HEK293T (cell line): ENCODE measurements at places on chromosomes 2 and 18.
A peak's percentile ranks its signal among the peaks of the same experiment; 100 is the strongest.

DNA sequence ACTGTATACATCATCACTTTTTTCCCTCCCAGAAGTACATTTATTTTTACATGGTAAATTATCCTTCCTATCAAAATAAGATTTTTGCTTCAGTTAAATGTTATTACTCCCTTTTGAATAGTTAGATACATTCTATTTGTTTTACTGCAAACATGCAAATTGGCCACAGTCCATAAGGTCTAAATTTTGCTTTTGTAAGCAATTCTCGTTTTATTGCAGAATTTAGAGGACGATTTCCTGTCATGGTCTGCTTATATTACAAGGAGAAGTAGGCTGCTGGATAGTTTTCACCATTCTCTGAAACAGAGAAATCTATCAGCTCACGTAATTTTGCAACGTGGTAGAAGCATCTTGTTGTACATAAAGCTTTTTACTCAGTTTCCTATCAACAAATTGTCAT, 1632.5 kb downstream of the LRP1B start:
- no peak for DNase-seq

- DNase-seq = no peak
Observed at GRCh38 chr2:145058457-145058856, 538.5 kb upstream of the ZEB2 start.

DNA sequence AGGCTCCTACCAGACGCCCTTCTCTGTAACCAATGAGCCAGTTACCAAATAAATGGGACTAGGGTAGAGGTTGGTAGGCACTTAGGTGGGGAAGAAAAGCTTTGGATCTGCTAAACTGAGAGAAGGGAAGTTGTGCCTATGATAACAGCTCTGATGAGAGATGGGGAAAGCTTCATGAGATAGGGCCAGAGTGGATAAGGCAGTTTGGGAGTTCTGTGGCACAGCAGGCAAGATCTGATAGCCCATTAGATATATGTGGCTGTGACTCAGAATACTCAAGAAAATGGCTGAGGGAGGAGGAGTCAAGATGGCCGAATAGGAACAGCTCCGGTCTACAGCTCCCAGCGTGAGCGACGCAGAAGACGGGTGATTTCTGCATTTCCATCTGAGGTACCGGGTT, 99.8 kb downstream of the PDE11A start:
- DNase-seq = no peak

GRCh38 chr2:228374741-228375140, 193.3 kb upstream of the SPHKAP start:
- no peak for DNase-seq

DNA sequence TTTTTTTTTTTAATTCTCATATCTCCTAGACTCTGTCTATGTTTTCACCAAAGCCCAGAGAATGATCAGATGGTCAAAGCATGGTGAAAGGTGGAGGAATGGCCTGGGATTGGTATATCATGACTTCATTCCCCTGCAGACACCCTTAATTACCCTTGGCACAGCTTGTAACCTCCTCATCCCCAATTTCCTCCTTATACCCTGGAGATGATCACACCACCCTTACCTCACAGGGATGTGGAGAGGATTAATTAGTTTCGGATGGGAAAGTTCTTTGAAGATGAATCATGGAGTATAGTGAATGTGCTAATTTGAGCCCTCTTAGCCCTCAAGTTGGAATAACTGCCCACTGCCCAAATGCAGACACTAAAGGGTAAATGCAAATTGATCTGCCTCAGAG, 138.0 kb upstream of the LYPD6 start:
- no peak for DNase-seq

DNA sequence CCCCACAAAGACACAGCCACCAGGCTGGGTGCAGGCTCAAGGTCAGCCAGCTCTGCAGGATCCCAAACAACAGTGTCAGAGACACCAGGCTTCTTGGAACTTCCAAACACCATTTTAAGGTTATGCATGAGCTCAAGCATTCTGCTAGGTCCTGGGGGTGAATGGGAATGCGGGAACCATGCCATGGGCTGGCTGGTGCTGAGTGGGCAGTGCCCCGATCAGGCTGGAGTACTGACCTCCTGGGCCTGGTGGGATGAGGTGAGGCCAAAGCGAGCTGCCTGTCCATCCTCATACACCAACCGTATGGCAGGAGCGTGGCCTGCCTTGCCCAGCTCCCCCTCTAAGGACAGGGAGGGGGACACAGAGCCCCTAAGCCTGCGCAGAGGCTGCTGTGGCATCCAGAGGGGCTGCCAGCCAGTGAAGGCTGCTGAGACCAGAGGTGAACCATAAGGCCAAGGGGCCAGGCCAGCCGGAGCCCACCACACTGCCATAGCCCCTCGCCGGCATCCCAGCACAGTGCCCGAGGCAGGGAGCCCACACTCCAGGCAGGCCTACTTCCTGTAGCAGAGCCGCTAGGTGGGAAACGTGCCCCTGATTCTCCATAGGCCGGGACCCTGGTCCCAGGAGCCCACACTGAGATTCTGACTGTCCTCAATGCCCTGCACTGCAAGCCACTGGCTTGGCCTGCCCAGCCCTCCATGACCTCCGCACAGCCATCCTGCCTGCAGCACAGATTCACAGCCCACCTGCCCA, 135.0 kb downstream of the HDAC4 start:
- DNase-seq = no peak

- DNase-seq = no peak
Observed at GRCh38 chr2:121377646-121378045, 92.6 kb upstream of the TFCP2L1 start.

GRCh38 chr18:29496152-29496680, 1319.3 kb upstream of the CDH2 start:
- no peak for DNase-seq

- DNase-seq = no peak
Observed at GRCh38 chr2:69387770-69388481, 899 bp upstream of the GFPT1 start.

DNA sequence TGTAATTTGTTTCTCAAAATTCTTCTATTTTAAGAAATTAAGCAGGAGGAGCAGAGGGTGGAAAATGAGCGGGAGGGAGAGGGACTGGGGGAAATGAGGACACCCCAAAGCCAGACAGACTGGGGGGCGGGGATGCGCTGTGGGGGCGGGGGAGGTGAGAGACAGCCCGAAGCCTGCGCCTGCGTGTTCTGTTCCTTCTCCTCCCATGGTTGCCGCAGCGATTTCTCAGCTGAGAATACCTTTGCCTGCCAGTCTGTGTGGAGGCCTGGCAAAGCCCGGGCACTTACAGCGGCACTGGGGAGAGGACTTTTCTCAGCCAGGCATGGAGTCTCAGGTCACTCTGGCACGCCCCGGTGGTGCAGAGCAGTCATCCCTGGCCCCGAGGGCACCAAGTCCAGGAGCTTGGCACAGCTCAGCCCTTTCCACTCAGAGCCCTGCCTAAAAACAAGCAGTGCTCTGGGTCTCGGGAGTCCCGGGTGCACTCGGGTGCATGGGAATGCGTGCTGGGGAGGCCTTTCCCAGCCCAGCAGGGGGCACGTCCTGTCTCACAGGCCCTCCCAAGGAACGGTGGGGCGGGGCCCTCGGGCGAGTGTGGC, 289.3 kb upstream of the HS6ST1 start:
- DNase-seq = no peak

- DNase-seq = no peak
Observed at GRCh38 chr18:35577045-35577848, 4.3 kb upstream of the GALNT1 start.

DNA sequence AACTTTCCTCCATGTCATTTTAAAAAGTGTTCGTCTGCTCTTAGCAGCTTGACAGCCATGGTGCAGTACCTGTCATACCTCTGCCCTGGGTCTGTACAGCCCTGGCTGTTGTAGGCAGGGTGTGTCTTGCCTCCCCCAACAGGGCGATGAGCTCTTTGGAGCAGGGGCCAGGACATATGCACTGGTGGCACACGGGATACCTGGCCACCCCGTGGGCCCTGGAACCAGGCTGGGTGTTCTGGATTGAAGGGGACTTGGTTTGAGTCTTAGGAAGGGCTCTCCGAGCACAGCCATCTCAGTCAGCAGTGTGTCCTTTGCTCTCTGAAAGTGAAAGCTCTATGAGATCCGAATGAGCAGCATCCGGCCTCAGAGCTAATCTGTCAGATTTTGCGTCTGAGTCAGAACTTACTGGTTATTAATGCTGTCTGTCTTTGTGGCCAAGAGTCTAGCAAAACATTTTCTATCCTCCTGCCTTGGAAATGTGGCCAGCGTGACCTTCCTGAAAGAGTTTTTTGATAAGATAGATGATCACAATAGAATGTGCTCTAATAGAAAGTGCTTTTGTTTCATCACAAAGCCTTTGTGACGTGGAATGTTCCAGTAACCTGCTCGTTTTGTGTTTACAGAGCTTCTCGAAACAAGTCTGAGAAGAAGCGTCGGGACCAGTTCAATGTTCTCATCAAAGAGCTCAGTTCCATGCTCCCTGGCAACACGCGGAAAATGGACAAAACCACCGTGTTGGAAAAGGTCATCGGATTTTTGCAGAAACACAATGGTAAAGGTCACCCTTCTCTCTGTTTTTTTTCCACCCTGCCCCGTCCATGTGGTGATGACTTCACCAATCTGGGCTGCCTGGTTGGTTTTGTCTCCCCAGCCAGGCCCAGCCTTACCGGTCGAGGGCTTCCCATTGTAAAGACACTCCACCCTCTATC, 77.3 kb upstream of the RPL31 start:
- no peak for DNase-seq

DNA sequence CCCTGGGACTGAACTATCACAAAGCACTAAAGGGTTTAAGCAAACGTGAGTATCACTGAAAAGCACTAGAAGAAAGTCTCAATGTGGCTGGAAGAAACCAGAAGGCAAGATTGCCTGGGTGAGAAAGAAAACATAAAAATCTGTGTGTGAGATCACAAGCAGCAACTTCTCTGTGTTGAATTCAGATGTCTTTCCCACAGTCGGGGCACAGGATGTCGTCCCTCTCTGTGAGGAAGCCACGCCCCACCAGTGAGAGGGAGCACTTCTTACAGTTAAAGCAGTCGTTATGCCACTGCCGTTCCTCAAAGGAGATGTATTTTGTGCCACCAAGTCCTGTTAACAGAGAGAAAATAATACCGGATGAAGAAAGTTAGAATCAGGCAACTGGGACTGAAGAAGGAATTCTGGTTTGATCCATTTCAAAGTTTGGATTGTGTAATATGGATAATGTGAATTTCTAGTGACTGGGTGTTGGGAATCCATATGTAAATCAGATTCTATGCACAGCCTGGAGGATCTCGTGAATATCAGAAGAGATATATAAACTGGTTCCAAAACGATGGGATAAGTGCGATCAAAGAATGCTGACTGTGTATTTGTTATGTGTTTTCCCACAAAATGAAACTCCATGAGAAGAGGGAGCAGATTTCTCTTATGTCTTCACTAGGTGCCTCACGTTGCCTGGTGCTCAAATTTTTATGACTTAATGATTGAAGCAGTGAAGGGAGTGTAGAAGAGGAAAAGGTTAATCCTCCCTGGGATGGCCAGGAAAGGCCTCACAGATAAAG, 24.0 kb downstream of the C2orf49 start:
- no peak for DNase-seq

- DNase-seq = no peak
Observed at GRCh38 chr2:181958726-181959125, 26.9 kb upstream of the PPP1R1C start.

GRCh38 chr18:33749834-33750233, 171.8 kb downstream of the ASXL3 start:
- no peak for DNase-seq

DNA sequence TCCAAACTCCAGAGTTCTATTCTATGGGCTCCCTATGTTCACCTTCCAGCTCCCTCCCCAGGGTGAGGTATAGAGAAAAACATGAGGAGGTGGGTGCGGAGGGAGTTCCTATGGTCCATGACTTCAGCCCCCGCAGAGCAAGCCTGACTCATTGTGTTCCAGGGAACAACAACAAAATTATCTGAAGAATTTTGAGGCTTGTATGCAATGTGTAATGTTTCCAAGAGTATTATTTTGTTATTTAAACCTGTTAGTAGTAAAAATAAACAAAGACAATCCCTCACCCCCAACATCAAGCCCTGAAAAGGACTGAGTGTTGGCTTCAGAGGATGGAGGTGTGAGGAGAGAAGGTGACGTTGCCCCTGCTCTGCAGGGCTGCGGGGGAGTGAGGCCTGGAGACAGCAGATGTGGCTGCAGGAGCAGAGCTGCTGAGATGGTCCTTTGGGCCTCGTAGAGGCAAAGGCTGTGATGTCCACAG, 29.0 kb downstream of the LAMA3 start:
- no peak for DNase-seq

DNA sequence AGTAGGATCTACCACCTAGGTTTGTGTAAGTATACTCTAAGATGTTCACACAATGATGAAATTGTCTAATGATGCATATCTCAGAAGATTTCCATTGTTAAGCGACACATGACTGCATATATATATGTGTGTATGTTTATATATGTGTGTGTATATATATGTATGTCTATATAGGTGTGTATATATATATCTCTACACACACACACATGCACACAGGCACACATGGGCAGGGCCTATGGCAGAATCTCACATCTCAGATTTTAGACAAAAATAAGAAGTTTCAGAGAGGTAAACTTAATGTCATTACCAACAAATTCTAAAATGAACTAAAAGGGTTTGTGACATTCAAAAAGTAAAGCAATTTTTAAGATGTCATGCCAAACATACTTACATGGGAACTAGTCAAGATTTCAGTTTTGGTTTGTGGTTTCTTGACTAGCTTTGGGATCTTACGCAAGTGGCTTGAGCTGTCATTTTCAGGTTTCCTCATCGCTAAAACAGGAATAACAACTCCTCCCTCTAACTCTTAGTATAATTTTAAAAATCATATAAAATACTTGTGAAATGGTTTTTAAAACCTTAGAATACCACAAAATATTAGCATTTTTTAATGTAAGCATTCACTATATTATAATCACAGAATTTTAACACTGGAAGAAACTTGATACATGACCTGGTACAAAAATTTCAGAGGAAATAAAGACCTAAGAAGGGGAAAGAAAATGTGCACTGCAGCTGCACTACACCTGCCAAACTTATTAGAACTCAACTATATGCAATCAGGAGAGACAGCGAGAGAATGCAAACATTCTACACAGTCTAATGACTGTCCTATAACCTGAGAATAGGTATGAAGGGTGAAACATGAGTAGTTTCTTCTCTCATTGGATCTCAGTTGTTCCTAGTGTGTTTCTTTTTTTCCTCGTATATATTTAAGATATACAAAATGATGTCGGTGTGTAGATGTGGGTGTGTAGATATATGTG, 75.7 kb downstream of the TTC21B start:
- no peak for DNase-seq

DNA sequence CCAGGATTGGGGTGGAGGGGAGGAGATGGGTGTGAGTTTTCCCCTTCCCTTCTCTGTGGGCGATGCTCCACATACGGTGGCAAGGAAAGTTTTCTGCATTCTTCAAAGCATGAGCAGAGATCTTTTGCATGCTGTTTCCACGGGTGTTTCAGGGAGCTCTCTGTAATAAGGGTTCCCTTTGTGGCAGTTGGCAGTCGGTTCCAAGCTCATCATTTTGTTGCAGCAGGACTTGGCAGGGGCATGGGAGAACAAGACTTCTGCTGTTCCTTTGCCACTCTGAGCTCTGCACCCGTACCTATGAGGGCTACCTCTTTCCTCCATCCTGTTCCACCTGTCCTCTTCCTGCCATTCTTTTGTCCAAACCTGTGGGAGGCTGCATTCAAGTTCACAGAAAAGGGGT, 71.3 kb upstream of the SPRED2 start:
- no peak for DNase-seq

GRCh38 chr2:107728586-107728985, 98.1 kb upstream of the RGPD4 start:
- DNase-seq = no peak

- DNase-seq = peak; percentile 50
Observed at GRCh38 chr2:157838442-157839161, 37.5 kb downstream of the ACVR1 start.
